ENCODE measurements at places on chromosomes 3 and 15. TPM values are rescaled to one million over a fixed set of nuclear protein-coding genes. Genes with fewer than 3 reads are reported as not detected.

Gene PIGB
- total RNA-seq, result 9.0 TPM

Gene ANKRD34C
- not detected for total RNA-seq

Gene XIRP1
- not detected for total RNA-seq

Gene SI
- not detected for total RNA-seq

Gene ELL3
- 10.1 TPM for total RNA-seq
